ENCODE measurements at places on chromosomes 5 and 9.

GRCh38 chr9:93390953-93391515, 60.5 kb upstream of the FAM120A start:
- DNase-seq = no peak

DNA sequence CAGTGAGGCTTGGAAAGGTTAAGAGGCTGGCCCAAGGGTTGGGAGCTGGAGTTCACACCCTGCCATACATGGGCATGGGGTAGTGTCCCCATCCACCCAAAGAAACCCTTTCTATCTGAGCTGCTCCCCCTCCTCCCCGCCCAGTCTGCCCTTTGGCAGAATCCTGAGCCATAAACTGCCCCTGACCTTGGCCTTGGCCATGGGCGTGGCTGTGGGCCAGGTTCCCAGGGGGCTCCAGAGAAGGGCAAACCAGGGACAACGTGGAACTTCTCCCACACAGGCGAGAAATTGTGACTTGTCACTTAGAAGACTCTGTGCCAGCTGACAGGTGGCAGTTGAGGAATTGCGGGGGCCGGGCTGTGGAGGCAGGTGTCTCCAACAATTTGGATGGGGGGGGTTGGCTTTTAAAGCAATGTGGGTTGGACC, 4.8 kb downstream of the FAM78A start:
- no peak for DNase-seq

GRCh38 chr5:37722236-37723161, 117.3 kb downstream of the GDNF start:
- DNase-seq = no peak

DNA sequence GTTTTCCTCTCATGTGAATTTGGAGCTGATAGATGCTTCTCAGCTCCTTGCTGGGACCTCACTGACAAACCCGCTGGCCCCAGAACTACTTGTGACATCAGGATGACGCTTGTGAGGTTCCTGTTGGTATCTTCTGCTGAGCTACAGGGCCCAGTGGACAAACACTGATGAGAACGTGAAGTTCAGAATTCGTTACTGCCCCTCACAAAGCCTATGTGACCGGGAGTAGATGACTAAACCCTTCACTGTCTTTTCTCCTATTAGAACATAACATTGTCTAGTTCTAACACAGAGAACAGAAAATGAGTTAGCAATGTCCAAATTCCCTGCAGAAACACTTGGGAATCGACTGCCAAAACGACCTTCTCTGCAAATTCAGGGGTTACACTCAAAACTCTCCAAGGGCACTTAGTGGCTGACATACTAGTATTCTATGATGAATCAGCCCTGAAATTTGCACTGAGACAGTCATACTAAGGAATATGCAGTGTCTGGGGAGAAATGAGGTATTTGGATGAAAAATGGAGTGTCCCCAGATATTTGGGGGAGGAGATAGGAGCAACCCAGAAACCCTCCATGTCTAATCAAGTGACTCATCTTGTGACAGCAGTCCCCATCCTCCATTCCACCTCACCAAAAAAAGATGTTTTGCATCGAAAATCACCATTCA, 143.2 kb upstream of the TRIM32 start:
- no peak for DNase-seq

GRCh38 chr9:136808075-136808805, 492 bp downstream of the RABL6 start:
- DNase-seq = peak; percentile 38

DNA sequence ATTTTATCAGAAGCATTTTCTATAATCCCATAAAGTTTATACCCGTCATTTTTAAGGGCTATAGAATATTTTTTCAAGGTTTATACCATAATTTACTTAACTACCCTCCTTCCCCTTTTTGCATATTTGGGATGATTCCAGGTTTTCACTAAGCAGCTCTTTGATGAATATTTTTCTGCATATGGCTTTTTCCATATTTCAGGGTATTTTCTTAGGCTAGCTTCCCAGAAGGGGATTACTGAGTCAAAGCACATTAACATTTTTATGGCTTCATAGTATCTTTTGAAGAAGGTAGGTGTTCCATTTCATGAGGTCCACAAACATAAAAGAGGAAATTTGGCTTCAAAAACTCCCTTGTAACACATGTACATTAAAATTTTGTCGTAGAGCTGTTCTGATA, 14.6 kb upstream of the COL15A1 start:
- no peak for DNase-seq

DNA sequence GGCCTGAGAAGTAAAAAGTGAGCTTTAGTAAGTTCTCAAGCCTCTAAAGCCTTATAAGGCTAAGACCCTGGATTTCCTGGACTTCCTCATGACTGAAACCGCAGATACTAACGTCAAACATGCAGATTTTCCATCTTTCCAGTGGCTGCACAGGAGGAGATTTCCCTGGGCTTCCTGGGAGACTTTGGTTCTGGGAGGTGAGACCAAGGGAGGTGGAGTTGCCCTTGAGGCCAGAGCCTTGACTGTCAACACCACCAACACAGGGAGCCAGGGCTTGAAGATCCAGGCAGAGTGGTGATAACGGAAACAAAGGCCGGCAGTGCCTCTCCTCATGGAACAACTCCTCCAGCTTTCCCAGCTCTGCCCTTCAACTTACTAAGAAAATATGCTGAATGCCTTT, 144.7 kb upstream of the LRRTM2 start:
- no peak for DNase-seq

GRCh38 chr5:59287361-59287760, 606.2 kb downstream of the PDE4D start:
- DNase-seq = no peak

DNA sequence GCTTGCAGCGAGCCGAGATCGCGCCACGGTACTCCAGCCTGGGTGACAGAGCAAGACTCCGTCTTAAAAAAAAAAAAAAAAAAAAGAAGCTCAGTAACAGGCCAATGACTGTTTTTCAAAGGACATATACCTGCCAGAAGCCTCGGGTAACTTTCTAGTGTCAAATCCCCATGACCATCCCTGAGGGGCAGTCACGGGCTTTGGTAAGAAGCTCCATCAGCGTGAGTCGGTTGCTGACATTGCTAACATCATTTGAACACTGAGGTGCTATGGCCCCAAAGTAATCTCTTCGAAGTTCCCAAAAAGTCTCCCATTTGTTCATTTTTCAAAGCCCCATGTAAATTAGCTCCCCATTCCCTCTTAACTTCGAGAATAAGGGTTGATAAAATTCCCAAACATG, 11.6 kb downstream of the NAIP start:
- no peak for DNase-seq

DNA sequence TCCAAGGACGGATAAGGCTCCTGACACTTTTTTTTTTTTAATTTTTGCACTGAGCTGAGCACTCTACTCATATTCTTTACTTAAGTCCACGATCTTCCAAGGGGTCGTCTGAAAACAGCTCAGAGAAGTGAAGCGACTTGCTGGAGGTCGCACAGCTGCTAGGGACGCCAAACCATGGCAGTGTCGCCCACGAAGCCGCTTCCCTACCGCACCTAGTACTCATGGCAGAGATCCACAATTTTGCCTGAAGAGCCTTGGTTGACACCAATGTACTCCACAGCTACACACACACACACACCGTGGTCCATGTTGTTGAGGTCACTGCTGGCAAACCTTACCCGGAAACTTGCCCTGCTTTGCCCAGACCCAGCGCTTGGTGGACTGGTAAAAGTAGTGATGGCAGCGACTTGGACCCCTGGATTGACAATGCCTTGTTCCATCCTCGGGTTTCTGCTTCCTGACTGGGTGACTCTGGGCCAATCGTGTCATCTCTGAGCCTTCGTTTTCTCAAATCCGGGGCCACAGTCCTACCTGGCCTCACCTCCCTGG, 521 bp upstream of the SLIT3 start:
- DNase-seq = no peak

GRCh38 chr5:1167361-1167727, 34.1 kb upstream of the SLC6A19 start:
- no peak for DNase-seq

DNA sequence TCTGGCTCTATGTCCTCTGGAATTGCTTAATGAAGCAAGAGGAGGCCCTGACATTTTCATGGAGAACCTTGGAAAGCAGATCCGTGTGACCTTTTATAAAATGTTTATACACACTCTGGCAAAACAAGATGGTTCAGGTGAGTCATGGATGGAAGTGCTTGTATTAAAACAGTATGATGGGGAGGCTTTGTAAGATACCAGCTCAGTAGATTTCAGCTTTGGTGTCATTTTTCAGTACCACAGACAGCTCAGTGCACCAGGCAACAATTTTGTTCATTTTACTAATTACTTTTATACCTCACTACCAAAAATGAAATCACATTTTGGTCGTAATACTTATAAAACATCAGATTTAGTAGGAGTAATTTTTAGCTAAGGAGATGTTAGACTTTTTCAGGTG, 5.2 kb downstream of the KCNN2 start:
- no peak for DNase-seq

DNA sequence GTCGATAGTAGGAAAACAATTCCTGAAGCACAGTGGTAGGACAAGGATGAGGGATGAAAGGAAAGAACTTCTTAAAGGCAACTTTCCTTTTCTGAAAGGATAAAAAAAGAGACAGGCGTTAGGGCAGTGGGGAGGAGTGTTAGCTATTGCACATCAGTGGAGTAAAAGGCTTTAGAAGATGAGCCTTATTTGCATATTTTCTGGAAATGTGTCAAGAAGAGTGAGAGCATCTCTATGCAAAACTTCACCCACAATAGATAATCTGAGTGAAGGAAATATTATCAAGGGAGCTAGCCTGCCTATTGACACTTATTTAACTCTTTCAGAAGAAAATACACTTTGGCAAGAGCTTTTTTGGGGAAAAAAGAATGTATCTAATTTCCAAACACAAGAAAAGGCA, 151.6 kb downstream of the MACIR start:
- no peak for DNase-seq

DNA sequence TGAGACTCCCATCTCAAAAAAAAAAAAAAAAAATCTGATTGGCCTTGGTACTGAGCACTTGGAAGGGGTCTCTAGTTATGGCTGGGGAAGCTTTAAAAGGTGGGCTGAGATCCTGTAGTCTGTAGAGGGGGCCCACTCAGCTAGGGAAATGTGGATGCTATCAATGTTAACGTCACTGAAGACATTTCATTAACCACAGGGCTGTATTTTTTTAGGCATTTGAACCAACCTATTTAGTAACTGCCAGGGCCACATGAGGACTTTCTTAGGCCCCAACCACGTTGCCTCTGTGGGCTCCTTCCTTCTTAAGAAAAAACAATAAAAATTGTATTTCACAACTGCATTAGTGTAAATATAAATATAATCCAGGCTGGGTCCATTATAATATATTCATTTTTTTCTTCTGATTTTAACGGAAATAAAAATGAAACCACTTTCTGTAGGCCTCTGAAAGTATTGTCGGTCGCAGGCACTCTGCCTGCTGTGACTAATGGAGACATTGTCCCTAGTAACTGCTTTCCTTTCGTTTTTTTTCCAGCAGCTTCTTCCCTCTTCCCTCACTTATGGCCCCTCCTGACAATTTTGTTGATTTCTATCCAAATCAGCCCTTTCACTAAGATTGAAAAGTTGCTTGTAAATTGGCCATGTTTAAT, 71.6 kb downstream of the GCNT1 start:
- DNase-seq = no peak

DNA sequence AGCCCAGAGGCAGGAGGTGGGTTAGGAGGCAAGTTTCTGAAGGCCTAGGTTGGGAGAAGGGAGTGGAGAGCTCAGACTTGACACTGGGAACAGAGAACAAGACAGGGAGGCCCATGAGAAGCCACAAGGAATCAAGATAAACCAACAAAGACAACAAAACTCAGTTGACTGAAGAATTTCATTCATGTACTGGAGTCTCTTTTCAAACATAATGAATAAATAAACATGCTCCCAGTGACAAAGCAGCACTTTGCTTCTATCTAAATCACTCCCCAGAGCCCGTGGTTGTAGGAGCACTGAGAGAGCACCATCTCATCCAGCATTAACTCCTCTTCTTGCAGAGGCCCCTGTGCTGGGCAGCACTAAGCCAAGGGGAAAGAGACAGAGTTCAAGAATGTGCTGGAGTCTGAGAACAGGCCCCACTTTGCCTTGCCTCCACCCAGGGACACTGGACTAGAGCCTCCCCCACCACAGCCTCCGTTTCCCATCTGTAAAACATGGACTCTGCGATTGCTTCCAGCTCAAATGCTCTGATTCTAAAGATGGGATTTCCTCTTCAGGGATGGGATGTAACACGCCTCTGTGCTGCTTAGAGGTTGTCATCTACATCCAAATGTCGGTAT, 282.0 kb downstream of the SPOCK1 start:
- no peak for DNase-seq

DNA sequence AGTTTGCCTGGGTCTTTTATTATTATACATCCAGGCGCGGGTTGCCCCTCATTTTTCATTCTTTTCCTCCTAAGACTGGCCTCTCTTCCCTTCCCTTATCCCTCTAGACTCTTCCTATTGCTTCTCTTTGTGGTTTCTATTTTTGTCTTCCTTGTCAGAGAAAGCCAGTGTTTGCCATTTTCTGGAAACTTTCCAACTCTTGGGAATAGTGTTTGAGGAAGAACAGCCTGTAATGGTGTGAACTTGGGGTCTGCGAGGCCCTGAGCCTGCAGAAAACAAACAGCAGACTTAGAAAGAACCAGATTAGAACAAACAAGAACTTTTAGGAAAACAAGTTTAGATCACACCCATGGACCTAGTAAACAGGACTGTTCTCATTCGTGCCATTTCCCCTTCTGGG, 15.5 kb downstream of the PRKACG start:
- no peak for DNase-seq

DNA sequence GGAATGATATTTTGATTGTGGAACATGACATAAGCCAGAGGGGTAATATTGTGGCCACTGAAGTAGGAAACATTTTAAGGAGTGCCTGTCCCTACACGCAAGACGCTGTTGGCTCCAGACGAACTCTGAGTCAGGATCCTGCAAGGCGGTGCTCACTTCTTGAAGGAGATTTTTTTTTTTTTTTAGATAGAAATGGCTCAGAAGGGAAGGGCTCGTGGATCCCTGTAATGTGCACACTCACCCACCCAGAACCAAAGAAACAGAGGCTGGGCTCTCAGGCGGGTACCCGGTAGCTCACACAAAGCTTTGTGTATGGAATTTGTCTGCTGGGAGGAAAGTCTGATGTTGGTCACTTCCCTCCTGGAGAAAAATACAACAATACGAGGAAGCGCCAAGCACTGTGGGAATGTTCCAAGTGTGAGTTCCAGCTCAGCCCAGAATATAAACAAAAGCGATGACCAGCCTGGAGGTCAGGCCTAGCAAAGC, 25.7 kb downstream of the RAPGEF1 start:
- no peak for DNase-seq
